ENCODE measurements at places on chromosomes 7 and 10.

GRCh38 chr10:79434223-79434687 lies 11.2 kb downstream of the ZCCHC24 start:
- DNase-seq = no peak

GRCh38 chr7:158865462-158865922 lies 9.1 kb downstream of the DYNC2I1 start:
- no peak for DNase-seq

DNA sequence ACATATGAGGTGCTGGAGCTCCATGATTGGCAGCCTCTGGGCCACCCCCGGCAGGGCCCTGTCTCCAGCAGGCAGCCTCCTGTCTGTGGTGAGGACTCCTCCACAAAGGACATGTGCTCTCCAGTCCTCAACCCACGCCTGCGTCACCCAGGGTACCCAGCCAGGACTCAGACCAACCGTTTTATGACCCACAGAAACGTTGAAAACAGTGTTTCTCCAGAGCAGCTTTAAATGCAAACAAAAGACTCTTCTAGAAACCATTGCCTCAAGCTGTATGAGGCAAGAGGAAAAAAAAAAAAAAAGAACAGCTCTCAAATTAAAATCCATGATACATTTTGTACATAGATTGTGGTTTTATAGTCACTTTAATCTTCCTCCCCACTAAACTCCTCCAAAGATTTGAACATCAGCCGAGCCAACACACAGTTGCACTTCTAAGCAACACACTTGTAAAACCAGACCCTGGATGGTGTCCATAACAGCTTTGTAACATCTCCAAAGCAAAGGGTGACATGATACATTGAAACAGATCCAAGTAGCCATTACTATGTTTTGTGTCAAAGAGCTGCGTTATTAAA lies 175.0 kb upstream of the LYZL2 start:
- no peak for DNase-seq

DNA sequence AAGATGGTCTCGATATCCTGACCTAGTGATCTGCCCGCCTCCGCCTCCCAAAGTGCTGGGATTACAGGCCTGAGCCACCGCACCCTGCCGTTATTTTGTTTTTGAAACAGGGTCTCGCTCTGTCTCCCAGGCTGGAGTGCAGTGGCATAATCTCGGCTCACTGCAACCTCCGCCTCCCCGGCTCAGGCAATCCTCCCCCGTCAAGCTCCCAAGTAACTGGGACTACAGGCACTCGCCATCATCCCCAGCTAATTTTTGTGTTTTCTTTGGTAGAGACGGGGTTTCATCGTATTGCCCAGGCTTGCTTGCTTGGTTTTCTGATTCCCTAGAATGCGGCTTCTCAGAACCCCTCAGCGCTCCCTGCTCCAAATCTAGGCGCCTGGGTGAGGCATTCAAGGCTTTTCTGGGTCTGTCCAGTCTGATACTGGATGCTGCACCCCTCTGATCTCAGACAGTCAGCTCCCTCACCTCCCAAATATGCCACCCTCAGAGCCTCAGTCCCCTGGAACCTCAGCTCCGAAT lies 1.3 kb downstream of the TFR2 start:
- DNase-seq = no peak

GRCh38 chr10:116168329-116168728 lies 104.7 kb downstream of the GFRA1 start:
- no peak for DNase-seq

GRCh38 chr7:100827330-100828226 lies at the start of gene EPHB4:
TSS of gene EPHB4 (minus strand) at chr7:100827523. CDS start at chr7:100827030, 493 bp downstream.
- DNase-seq = peak; percentile 19

DNA sequence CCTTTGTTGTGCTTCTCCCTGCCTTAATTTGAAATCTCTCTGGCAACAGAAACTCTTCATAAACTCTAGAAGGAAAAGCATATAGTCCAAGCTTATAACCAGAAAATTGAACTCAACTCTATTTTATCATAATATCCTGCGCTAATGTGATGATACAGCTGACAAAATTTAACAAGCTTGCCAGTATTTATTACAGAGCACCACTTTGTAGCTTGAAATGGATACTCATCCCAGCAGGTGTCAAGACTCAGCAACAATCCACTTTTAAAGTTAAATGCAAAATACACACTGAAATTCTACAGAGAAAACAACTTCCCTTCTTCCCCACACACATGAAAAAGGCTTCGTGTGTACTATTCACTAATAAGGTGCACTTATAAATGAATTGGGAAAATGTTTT lies 228.9 kb downstream of the AGMO start:
- no peak for DNase-seq

- DNase-seq = no peak
Measured at GRCh38 chr10:63229161-63229560, 96.0 kb downstream of the NRBF2 start.

GRCh38 chr7:102412548-102412947 lies 16.4 kb downstream of the PRKRIP1 start:
- DNase-seq = peak; percentile 87

- DNase-seq = no peak
Measured at GRCh38 chr10:73999703-74000102, 1.8 kb downstream of the VCL start.

GRCh38 chr10:71216751-71217265 lies 4.4 kb downstream of the UNC5B start:
- DNase-seq = no peak

GRCh38 chr7:11749629-11750028 lies 82.4 kb downstream of the THSD7A start:
- DNase-seq = no peak

DNA sequence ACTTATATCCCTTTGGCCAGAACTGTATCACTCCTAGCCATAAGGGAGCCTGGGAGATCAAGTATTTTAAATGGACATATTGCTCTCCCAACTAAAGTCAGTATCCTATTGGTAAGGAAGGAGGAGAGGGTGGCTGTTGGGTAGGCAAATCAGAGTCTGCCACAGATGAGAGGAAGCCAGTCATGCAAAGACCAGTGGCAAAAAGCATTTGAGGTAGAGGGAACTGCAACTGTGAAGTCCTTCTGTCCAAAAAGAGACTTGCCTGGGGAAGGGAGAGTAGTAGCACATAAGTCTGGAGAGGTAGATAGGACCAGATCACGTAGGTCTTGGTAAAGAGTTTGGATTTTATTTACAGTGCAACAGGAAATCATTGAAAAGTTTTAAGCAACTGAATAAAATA lies 8.8 kb upstream of the CCNJ start:
- DNase-seq = no peak

DNA sequence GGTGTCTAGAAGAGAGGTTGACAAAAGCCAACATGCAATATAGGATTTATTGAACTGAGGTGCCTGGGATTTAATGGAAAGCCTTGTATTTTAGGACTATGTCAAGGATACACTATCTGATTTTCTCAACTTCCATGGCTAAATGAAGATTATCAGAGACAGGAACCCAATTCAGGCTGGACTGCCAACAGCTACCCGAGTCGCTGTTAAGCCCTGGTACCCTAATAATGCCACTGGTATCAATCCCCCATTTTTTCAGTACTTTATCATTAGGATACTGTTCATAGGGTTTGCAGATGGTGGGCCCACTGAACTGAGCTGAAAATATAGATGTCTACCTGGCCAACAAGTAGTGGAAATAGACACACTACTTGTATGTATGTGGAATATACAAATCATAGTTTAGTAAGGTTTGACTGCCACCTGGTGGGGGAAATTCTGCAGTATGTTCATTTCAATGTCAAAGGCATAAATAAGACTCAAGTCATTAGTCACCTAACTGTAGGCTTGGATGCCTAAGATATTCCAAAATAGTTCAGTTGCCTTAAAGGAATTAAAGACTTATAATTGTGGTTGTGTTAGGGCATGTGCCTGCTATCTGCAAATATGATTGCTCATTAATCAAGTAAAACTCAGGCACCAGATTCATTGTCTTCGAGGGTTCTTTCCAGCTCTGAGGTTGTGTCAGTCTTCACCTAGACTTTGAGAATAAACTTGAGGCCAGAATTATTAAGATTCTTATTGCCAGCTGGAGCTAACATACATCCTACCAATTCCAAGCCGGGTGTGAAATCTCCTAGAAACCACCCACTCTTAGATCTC lies 34.1 kb upstream of the NOBOX start:
- DNase-seq = peak; percentile 58

DNA sequence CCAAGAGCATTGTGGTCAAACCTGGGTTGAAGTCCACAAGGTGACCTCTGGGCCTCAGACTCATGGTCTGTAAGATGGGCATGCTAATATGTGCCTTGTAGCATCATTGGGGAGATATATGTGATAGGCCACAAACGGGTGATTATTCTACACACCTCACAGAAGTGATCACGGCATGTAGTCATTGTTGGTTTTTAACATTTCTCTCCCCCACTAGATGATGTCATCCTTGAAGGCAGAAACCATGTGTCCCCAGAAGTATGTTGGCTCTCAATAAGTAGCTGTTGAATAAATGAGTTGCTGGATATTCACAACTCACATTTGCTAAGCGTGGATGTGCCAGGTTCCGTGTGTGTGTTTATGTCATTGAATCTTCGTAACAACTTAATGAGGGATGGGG lies 42.4 kb downstream of the GATA3 start:
- DNase-seq = no peak

DNA sequence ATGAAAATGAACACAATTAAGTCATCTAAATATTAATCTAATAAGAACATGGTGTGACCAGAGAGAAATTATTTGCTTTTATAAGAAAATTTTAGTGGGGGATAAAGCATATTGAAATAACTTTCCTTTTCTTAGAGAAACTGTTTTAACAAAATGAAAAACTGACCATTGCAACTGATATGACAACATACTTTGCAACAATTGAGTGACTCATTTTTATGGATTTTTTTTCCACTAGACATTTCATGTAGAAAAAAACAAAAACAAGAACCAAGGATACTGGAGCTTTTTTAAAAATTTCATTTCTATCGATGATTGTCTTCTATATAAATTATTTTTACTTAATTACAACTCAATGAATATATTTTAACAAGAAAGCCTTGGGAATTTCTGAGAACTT lies 90.0 kb downstream of the C1GALT1 start:
- DNase-seq = no peak

DNA sequence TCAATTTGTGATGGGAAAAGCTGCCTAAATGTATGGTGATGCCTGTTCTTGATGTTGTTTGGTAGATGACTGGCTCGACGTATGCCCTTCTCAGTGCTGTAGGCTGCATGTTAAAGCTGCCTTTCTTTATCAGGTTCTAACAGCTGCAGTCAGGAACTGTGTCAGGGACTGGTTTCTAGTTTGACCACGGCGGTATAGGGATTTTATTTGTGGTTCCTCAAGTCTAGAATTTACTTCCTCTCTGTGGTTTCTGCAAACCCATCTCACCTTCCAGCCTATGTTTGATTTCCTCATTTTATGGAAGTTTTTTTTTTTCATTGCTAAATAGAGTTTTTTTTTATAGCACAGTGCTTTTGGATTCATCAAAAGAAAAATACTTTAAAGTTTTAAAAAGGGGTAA lies 26.5 kb downstream of the LMTK2 start:
- no peak for DNase-seq

DNA sequence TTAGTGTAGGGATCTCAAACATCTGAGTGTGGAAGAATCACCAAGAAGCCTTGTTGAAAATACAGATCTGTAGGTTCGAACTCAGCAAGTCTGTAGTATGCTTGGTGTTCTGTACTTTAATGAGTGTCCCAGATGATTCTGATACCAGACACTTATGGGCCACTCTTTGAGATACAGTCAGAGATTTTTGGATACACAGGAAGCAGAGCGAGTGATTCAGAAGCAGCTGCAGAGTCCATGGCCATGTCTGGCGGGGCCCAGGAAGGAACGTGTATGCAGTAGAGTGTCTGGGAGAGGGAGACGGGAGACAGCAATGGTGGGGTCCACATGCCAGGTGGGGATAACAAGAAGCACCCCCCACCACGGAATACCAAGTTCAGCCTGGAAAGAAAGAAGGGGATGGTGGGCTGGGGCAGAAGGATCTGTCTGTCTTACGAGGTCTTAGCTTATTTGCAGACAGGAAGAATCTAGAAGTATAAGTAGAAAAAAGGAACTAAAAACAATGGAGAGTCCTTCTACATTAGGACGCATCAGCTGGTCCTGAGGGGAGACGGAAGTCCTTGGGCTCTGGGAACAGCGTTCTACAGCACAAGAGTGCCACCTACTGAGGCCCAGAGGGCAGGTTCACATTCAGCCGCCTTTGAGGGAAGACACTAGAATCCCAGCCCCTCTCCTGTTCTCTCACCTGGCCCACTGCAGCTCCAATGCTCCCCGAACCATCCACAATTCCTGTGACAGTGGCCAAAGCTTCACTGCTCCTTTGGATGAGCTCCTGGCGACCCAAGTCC lies 55.4 kb downstream of the SLC37A3 start:
- DNase-seq = peak; percentile 27

- no peak for DNase-seq
Measured at GRCh38 chr10:60375293-60376004, 14.2 kb downstream of the ANK3 start.

DNA sequence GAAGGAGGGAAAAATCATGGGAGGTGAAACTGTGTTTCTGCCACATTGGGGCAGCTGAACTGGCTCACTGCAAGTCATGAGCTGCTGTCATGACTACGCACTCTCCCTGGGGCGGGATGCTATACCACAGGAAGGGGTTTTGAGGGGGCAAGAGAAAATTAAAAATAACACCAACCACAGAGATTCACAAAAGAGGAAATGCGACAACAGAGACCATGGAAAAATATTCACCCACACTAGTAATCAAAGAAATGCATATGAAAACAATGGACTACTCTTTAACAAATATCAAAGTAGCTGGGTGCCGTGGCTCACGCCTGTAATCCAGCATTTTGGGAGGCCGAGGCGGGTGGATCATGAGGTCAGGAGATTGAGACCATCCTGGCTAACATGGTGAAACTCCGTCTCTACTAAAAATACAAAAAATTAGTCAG lies 65.2 kb upstream of the TM9SF3 start:
- DNase-seq = no peak

- DNase-seq = no peak
Measured at GRCh38 chr7:28070297-28071055, 110.1 kb downstream of the JAZF1 start.

GRCh38 chr10:51231754-51232153 lies 157.5 kb downstream of the PRKG1 start:
- DNase-seq = peak; percentile 74

- DNase-seq = no peak
Measured at GRCh38 chr7:24883622-24884013, 96.4 kb downstream of the OSBPL3 start.

- DNase-seq = no peak
Measured at GRCh38 chr7:144784943-144785342, 50.9 kb downstream of the TPK1 start.
